ENCODE measurements at places on chromosomes 6 and 20.
A peak's percentile ranks its signal among the peaks of the same experiment; 100 is the strongest.

GRCh38 chr6:129493354-129493902, 216.5 kb downstream of the ARHGAP18 start:
- no peak for DNase-seq

DNA sequence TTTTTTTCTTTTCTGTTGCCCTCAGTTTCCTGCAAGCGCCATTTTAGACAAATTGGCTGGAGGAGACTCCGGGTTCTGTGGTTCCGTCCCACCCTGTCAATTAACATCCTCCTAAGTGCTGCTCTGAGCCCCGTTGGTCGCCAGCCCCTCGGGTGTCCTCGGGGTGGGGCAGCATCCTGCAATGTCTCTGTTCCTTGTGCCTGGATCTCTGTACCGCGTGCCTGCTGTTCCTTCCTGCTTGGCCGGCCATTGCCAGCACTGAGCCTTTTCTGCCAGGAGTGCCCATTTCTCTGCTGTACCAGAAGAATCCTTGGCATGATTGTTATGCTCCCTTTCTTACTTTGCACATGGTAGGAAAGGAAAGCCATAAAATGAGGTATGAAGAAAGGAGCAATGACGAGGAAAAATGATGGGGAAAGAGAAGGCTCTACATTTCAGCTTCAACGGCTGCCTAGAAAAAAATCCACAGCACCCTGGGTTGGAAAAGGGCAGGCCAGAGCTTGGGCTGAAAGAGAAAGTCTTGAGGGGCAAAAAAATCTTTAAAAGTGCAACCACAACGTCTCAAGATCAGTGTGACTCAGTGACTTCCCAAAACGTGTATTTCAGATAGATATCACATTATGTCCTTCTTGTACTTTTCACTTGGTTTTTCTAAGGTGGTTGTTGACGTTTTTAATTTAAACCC, 256.7 kb downstream of the CLIC5 start:
- DNase-seq, result no peak

DNA sequence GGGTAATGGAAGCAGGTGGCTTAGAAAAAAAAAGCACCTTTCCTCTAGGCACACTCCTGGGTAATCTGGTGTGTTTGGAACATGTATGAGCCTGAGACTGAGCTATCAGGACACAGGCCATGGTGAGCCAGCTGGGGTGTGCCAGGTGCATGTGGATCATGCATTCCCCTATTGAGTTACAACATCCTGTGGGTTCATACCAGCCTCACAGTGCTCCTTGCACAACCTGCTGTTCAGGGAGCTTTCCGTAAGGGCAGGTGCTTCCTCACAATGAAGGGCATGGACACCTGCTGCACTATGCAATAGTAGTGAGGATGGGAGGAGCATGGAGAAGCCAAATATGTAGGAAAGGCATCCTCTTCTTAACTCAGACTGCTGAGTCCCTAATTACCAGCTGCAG, 197.2 kb upstream of the SUPT3H start:
- no peak for DNase-seq

- no peak for DNase-seq
Measured at GRCh38 chr20:61775423-61775822, 290.3 kb downstream of the TAF4 start.

- DNase-seq, result no peak
Measured at GRCh38 chr6:36252005-36252404, 17.9 kb upstream of the PNPLA1 start.

- no peak for DNase-seq
Measured at GRCh38 chr6:47203266-47203937, 106.3 kb downstream of the TNFRSF21 start.

DNA sequence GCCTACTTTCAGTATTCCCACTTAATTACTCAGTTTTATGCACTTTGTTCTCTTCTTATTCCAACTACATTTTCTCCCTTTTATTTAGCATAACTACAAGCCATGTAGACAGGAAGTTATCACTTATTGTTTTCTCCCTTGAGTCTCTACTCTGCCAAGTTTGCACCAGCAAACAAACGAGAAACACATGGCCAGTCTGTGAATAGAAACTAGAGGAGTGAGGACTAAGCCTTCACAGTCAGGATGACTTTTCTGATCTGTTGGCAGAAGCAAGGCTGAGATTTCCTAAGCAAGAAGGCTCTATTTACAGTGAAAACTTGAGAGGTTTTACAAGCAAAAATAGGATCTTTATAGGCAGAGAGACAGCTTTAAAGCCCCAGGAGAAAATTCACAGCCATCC, 69.8 kb upstream of the TINAG start:
- peak; percentile 43 for DNase-seq

DNA sequence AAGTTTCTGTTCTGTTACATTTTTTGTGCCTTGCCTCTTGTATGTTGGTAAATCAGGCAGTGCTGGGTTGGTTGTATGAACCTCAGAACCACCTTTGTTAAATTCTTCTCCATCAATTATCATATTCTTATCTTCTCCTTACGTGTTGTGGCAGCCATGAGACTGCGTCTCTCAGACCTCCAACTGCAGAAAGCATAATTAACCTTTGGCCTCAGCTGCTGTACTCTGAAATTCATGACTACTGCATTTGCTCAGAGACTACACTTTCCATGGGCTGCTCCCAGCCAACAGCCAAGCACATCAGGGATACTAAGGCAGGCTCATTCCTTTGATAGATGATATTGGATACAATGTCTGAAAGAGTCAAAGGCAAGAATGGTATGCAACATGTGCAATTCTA, 15.1 kb upstream of the SNX3 start:
- no peak for DNase-seq

- DNase-seq, result no peak
Measured at GRCh38 chr20:38504368-38505090, 31.9 kb downstream of the RALGAPB start.

GRCh38 chr6:18533793-18534192, 146.6 kb downstream of the RNF144B start:
- no peak for DNase-seq

All from right hindlimb (tissue), 1 donor.